ENCODE measurements at places on chromosomes 12 and 14.

- peak overlapping the region; percentile 95 for H3K27ac ChIP-seq
- peak overlapping the region; percentile 80 for H3K4me3 ChIP-seq
- H3K4me1 ChIP-seq = peaks cover 22% of the 10 kb centered on the region
- DNase-seq = no peak
- H3K36me3 ChIP-seq = no peaks in the 10 kb centered on the region
These were observed 795 bp downstream of the LMBR1L start for GRCh38 chr12:49109641-49110463.

DNA sequence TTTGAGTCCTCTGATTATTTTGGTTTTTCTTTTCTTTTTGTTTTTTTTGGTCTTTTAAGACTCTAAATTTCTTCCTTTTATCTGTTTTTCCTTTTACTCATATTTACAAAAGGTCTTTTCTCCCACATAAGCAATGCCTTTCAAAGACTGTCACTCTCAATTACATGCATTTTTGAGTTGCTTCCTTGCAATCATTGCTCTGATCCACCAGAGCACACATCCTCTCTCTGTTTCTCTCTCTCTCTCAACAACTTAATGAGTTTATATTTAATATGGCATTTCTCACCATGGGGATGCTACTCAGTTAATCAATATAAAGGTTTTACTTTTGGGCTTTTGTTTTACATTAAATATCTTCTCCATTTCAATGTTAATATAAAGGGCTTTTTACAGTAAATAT lies 62.7 kb upstream of the OR10AD1 start:
- H3K4me1 ChIP-seq = no peaks in the 10 kb centered on the region
- H3K27me3 ChIP-seq = peaks cover 2% of the 10 kb centered on the region
- no peaks in the 10 kb centered on the region for H3K36me3 ChIP-seq
- no peak overlapping the region for H3K27ac ChIP-seq
- DNase-seq = no peak

GRCh38 chr12:24756479-24757024 lies 192.3 kb downstream of the BCAT1 start:
- peaks cover 2% of the 10 kb centered on the region for H3K27me3 ChIP-seq
- DNase-seq = no peak
- no peak overlapping the region for H3K27ac ChIP-seq
- H3K4me3 ChIP-seq = no peak overlapping the region

DNA sequence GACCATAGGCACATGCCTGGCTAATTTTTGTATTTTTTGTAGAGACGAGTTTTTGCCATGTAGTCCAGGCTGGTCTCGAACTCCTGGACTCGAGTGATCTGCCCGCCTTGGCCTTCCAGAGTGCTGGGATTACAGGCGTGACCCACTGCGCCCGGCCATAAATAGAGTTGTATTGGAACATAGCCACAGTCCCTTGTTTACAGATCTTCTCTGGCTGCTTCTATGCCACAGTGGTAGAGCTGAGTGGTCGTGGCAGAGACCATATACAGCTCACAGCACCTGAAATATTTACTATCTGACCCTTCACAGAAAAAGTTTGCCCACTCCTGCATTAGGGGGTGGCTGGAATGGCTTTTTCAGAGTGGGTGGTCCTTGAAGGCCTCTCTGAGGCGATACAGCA lies 28.0 kb upstream of the TSPAN9 start:
- no peak overlapping the region for H3K27ac ChIP-seq
- no peaks in the 10 kb centered on the region for H3K27me3 ChIP-seq
- no peak for DNase-seq
- H3K4me3 ChIP-seq = no peak overlapping the region

- H3K27me3 ChIP-seq = no peaks in the 10 kb centered on the region
- DNase-seq = no peak
These were observed 51.4 kb downstream of the CYP46A1 start for GRCh38 chr14:99735189-99736135.

DNA sequence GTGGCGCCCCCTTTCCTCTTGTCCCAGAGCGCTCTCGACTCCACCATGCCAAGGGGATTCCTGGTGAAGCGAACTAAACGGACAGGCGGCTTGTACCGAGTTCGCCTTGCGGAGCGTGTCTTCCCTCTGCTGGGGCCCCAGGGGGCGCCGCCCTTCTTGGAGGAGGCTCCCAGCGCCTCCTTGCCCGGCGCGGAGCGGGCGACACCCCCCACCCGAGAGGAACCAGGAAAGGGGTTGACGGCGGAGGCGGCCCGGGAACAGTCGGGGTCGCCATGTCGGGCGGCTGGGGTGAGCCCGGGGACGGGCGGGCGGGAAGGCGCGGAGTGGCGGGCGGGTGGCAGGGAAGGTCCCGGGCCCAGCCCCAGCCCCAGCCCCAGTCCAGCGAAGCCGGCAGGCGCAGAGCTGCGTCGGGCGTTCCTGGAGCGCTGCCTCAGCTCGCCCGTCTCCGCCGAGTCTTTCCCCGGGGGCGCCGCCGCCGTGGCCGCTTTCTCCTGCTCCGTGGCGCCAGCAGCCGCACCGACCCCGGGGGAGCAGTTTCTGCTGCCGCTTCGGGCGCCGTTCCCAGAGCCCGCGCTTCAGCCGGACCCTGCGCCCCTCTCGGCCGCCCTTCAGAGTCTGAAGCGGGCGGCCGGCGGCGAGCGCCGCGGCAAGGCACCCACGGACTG lies 376 bp downstream of the INSM2 start:
- H3K27ac ChIP-seq = no peak overlapping the region
- no peak for DNase-seq
- H3K4me3 ChIP-seq = peak overlapping the region; percentile 62
- H3K27me3 ChIP-seq = peaks cover 6% of the 10 kb centered on the region
- no peaks in the 10 kb centered on the region for H3K36me3 ChIP-seq
- peaks cover 25% of the 10 kb centered on the region for H3K4me1 ChIP-seq

- H3K27ac ChIP-seq = no peak overlapping the region
- no peak overlapping the region for H3K4me3 ChIP-seq
- DNase-seq = no peak
- H3K36me3 ChIP-seq = no peaks in the 10 kb centered on the region
- H3K4me1 ChIP-seq = no peaks in the 10 kb centered on the region
These were observed 49.3 kb upstream of the USP44 start for GRCh38 chr12:95600567-95600966.

- no peak overlapping the region for H3K27ac ChIP-seq
- no peaks in the 10 kb centered on the region for H3K4me1 ChIP-seq
- no peak for DNase-seq
- no peaks in the 10 kb centered on the region for H3K27me3 ChIP-seq
- no peaks in the 10 kb centered on the region for H3K36me3 ChIP-seq
These were observed 523.5 kb downstream of the SLC16A7 start for GRCh38 chr12:60119327-60119726.

DNA sequence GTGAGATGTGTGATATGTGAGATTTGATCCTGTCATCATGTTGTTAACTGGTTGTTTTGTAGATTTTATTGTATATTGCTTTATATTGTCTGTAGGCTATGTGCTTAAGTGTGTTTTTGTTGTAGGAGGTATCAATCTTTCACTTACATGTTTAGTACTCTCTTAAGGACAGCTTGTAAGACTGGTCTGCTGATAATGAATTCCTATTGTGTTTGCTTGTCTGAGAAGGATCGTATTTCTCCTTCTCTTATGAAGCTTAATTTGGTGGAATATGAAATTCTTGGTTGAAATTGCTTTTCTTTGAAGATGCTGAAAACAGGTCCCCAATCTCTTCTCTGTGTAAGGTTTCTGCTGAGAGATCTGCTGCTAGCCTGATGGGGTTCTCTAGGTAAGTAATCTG lies 94.5 kb upstream of the ARHGAP5 start:
- no peaks in the 10 kb centered on the region for H3K27me3 ChIP-seq
- H3K4me3 ChIP-seq = no peak overlapping the region
- no peaks in the 10 kb centered on the region for H3K4me1 ChIP-seq
- H3K36me3 ChIP-seq = no peaks in the 10 kb centered on the region
- no peak overlapping the region for H3K27ac ChIP-seq
- no peak for DNase-seq
